ENCODE measurements at places on chromosomes 3 and 15. TPM values are rescaled to one million over a fixed set of nuclear protein-coding genes. Genes with fewer than 3 reads are reported as not detected.

The FGF12 gene
- total RNA-seq: 0.28 TPM

The CCR2 gene
- not detected for total RNA-seq

The SOX2 gene
- not detected for total RNA-seq

The UBP1 gene
- 48.1 TPM for total RNA-seq

The CCDC13 gene
- 0.38 TPM for total RNA-seq

The LRRC2 gene
- total RNA-seq: under 0.01 TPM

The HTR3E gene
- not detected for total RNA-seq

The SEMA6D gene
- 2.2 TPM for total RNA-seq

The LINGO1 gene
- total RNA-seq: under 0.01 TPM

The CELF6 gene
- not detected for total RNA-seq

The NLGN1 gene
- 32.2 TPM for total RNA-seq

The SSUH2 gene
- total RNA-seq: under 0.01 TPM

The PRR20G gene
- total RNA-seq: not detected

The RBP2 gene
- not detected for total RNA-seq

The ASB14 gene
- not detected for total RNA-seq

The CCR3 gene
- total RNA-seq: not detected

The SLC7A14 gene
- 1.6 TPM for total RNA-seq

The MUC20 gene
- total RNA-seq: 0.09 TPM

The IRAK2 gene
- total RNA-seq: 21.5 TPM

The ZBTB47 gene
- total RNA-seq: 16.2 TPM

The TP63 gene
- total RNA-seq: not detected

The CCDC39 gene
- total RNA-seq: not detected

The GREM1 gene
- total RNA-seq: 0.09 TPM

The ISL2 gene
- total RNA-seq: 0.47 TPM

The TMCO5A gene
- total RNA-seq: not detected
